Endothelial cell (in vitro differentiated cells): ENCODE measurements at places on chromosomes 16 and 17.

GRCh38 chr17:60747069-60747808 is 69.6 kb downstream of the BCAS3 start:
- DNase-seq, result no peak

- no peak for DNase-seq
Observed at GRCh38 chr16:67108931-67109406, 772 bp upstream of the PHAF1 start.

GRCh38 chr17:42953669-42954068 is 10.6 kb downstream of the AARSD1 start:
- no peak for DNase-seq

GRCh38 chr16:20359997-20360396 is 7.5 kb upstream of the UMOD start:
- peak; percentile 46 for DNase-seq
